SHP77 (cell line): ENCODE measurements at places on chromosomes 11 and 22.

DNA sequence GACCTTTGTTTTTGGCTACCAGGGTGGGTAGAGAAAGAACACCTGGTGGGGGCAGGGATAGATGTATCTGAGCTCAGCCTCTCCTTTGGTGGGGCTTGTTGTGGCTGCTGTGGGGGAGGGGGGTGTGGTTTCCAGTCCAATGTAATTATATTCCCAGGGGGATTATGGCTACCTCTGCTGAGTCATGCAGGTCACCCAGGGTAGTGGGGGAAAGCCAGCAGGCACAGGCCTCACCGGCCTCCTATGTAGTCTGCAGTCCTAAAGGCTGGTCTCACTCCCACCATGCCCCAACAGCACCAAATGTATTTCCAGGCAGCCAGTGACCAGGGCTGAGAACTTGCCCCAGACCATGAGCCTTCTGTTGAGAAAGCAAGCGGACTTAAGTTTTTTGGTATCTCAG is 119.6 kb downstream of the DYNC2H1 start:
- DNase-seq: no peak

DNA sequence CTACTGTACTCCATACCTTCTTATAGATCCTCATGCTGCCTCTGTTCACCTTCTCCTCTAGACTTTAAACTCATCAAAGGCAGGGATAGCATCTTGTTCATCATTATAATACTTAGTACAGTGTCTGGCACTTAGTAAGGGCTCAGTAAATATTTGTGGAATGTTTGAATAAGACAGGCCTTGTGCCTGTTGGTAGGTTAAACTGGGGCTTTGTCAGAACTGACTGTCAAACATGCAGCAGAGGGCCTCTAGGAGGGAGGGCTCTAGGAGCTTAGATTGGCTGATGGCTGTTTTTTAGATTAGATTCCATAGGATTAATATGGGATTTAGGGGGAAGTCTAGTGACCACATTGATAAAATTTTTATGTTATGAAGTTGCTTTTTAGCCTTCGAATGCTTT is 70.8 kb downstream of the RNF169 start:
- no peak for DNase-seq

GRCh38 chr22:36279219-36279666 is 26.3 kb downstream of the APOL1 start:
- no peak for DNase-seq

DNA sequence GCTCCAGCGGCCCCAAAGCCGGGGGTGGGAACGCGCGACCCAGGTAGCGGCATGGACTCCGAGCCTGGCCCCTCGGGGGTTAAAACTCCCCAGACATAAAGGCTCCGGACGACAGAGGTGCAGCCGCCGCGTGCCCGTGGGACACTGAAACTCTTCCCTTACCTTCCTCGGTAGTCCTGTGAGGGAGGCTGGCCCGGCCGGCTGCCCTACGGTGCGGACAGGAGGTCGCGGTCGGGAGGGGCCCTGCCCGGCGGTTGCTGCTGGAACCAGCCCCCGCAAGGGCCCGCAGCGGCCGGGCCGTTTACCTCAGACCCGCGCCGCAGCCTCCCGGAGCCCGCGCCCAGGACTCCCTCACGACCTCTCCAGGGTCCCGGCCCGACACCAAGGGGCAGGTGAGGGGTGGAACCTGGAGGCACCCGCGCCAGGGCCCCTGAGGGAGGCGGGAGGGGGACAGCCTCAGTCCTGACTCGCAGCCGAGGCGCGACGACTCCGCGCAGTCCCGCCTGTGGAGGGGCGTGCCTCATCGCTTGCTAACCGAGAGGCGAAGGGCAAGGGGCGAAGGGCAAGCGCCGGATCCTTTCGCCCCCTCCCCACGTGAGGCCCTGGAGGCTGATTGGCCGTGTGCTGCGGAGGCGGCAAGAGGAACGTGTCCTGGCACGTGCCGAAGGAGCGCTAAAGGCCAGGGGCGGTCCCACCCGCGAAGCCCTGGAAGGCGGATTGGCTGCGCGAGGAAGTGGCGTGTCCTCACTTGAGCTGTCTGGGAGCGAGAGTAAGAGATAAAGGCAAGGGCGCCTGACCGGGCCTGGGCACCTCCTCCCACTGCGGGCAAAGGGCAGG is at the start of gene UPB1:
Gene UPB1 (plus strand): TSS at position 805 of the 837 bp plus-strand sequence. CDS start 72 bp downstream, outside the sequence.
- DNase-seq: no peak

GRCh38 chr22:38724926-38725571 is 19.3 kb downstream of the GTPBP1 start:
- DNase-seq: peak; percentile 61

GRCh38 chr22:21998595-21999247 is 16.1 kb upstream of the TOP3B start:
- DNase-seq: no peak
